ENCODE measurements at places on chromosomes 12 and 14.

DNA sequence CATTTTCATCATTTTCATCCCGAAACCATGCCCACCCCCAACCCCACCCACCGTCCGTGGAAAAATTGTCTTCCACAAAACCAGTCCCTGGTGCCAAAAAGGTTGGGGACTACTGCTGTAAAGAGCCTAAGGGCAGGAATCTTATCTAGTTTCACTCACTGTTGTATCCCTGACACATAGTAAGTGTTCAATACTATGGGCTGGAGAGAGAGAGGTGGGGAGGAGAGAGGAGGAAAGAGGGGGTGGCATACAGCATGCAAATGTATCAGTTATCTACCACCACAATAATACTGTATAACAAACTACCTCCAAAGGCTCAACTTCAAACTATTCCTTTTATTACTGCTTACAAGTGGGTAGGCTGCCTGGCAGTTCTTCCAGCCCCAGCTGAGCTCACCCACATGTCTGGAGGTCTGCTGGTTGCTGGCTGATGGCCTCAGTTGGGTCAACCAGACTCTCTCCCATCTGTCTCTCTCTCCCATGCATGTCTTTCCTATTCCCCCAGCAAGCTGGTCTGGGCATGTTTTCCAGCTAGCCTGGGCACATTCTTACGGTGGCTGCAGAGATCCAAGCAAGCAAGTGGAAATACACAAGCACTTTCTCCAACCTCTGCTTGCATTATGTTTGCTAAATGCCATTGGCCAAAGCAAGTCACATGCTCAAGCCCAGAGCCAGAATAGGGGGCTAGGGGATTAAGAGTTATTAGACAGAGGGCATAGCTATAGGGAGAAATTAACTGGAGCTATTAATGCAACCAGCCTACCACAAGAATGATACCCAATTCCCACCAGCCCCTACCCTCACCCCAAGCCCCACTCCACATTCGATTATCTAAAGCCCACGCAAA is 31.6 kb upstream of the FICD start:
- peak; percentile 8 for DNase-seq

DNA sequence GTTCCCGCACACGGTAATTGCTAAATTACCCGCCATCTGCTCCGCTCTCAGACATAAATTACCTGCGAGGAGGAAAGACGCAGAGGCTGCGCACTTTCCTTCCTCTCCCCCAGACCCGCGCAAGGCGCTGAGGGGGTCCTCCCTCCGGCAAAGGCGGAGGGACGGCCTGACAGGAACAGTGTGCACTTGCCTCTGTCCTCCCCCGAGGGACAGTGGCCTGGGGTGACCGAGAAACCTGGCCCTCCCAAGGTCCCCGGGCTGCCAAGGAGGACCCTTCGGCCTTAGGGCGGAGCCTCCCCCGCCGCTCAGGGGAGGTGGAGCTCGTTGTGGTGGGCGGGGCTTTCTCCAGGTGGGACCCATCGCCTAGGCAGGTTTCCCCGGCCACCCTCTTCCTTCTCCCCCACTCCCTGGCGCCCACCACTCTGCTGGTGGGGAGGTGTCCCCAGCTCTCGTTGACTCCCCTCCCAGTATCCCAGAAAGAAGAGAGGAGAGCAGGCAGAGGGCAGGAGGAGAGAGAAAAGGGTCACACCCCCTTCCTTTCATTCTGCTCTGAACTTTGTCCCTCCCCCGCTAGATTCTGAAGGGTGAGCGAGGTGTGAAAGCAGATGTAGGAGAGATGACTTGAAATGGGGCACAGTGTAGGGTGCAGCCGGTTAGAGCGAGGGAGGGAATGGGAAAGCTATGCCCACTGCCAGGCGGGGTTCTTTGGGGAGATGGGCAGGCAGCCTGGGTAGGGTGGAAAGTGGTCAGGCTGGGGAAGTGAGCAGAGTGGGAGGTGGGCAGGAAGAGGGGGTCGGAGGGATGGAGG is 11.4 kb upstream of the CALCOCO1 start:
- no peak for DNase-seq

DNA sequence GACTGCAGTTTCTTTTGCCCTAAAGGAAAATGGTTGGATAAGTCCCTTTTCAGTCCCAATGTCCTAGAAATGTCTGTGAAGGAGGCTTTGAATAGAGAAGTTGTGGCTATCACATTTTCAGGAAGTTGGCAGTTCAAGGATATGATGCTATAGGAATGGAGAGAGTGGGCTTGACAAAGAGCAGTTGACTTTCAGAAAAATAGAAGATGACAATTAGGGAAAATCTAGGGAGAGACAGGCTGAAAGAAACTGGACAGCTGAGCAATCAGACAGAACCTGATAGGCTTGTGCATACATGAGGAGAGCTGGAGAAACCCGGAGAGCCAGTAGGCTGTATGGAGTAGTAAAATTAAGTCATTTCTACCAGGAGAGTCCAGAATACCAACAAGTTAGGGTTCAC is 50.5 kb downstream of the LMNTD1 start:
- DNase-seq, result no peak

- no peak for DNase-seq
Measured at GRCh38 chr12:51390891-51391282, 319 bp downstream of the GALNT6 start.

GRCh38 chr12:112243255-112244110 is 118.1 kb downstream of the TRAFD1 start:
- DNase-seq, result no peak

DNA sequence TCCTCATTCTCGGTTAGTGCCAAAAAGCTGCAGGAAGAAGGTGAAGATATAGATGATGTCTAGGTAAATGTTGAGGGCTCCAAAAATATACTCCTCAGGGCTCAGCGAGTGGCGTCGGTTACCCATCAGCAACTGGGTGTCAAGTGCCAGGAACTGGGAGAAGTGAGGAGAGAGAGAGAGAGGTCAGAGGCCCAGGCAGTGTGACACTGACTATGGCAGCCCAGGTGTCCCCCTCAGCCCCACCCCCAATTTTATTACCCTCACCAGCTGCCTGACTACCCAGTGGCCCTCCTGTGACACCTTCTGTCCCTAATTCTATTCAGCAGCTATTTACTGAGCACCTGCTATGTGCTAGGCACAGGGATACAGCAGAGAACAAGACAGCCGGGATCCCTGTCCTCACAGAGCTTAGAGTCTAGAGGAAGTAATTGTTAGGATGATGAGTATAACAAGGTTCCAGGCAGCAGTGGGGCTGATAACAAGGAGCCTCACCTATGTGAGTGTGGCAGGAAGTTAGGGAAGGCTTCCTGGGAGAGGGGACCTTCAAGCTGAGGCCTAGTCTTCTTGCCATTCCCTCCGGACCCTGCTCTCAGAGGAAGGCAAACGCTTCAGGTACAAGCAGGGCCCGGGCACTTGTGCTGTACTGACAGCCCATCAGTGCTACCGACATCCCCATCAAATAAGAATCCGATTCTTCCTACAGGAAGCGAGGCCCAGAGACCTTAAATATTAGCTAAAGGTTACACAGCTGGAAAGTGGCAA is 27.8 kb upstream of the BCDIN3D start:
- no peak for DNase-seq

- no peak for DNase-seq
Measured at GRCh38 chr14:79111987-79112501, 941.9 kb downstream of the NRXN3 start.

DNA sequence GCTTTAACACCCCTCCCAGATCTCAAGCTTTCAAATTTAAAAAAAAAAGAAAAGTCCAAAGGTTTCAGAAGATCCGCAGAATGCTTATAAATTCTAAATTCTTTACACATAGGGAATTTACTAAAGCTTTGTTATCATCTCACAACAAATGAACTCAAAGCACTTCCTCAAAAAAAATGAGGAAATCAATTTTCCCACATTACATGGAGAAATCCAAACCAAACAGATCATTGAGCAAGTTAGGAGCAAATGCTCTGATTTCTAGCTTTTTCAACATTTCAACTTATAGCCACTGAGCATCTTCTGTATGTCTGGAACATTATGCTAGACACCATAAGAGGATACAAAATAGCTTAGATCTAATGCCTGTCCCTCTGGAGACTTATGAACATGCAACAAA is 161.0 kb downstream of the CEP128 start:
- no peak for DNase-seq

DNA sequence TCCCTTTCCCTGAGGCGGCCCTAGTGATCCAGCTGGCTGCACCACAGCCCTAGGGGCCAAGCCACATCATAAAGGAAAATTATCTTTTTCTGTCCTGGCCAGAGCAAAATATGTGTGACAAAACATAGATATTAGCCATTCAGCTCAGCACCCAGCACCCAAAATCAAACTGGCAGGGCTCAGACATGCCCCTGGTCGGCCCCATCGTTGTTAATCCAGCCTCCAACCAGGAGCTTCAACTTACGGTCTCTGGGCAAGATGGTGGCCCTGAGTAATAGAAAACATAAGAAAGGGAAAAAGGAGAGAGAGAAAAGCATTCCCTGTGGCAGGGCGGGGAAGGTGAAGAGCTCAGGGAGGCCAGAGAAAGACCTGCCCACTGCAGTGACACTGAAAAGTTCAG is 111.9 kb downstream of the EML1 start:
- no peak for DNase-seq

DNA sequence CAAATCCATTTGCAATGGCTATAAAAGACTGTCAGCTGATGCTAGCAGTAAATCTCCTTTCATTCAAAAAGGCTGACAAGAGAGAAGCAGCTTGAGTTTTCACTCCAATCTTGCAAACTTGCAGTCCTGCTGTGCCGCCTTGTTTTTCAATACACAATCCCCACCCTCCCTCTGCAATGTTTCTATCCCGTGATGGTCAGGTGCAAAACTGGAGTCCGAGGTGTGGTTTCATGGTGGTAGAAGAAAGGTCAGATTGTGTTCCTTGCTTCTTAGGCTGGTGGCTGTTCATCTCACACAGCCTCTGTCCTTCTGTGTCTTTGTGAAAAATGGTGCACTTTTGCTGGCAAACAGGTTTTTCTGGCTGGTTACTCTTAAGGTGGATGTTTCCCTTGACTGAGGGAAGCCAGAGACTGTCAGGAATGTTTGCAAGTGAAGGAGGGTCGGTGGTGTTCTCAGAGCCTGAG is 27.7 kb upstream of the TBX3 start:
- DNase-seq, result no peak
